NCI-H2171 treated with DMSO at 0.1 percent for 48 hours (cell line): ENCODE measurements at places on chromosomes 2 and 18.

DNA sequence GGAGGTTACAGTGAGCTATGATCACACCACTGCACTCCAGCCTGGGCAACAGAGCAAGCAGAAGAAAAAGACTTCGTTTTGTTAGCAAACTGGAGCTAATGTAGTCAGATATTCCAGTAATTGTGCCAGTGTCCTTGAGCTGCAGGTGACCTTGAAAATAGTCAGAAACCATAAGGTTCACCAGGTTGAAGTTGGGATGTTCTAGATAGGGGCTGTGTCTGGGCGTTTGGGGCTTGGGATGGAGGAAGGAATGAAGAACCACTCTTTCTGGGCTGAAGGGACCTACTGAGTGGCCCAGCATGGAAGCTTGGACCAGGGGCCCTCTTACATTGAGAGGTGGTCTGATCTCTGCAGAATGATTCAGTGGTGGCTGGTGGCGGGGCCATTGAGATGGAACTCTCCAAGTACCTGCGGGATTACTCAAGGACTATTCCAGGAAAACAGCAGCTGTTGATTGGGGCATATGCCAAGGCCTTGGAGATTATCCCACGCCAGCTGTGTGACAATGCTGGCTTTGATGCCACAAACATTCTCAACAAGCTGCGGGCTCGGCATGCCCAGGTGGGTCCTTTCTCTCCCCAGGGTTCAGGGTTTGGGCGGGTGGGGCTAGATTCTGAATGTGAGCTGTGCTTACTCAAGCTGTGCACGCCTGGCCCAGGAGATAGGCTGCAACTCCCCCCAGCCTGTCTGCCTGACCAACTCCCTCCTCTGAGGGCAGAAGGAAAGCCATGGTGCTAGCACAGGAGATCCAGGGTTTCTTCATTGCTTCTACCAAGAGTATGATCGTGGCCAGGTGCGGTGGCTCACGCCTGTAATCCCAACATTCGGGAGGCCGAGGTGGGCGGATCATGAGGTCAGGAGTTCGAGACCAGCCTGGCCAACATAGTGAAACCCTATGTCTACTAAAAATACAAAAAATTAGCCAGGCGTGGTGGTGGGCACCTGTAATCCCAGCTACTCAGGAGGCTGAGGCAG, 17.1 kb downstream of the CCT7 start:
- peak; percentile 72 for DNase-seq

GRCh38 chr2:33069894-33070651, 123.3 kb downstream of the LTBP1 start:
- no peak for DNase-seq

- no peak for DNase-seq
Observed at GRCh38 chr2:81283081-81283480, 978.5 kb upstream of the LRRTM1 start.

DNA sequence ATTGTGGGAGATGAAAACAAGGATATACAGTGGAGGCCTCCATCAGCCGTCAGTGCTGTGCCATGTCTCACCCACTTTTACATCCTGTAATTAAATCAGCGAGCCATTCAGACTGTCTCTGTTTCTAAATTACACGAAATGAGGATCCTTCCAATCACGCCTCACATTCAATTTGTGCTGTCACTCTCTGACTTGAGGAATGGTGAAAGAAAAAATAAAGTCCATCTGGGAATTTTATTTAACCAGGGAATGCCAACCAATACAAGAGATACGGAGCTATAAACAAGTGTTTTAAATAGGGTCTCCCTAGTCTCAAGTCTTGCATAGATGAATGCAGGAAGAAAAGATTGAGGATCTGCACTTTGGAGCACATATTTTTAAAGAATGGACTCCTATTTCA, 72.8 kb downstream of the CMPK2 start:
- DNase-seq: no peak

GRCh38 chr2:15672961-15673918, 81.6 kb downstream of the DDX1 start:
- no peak for DNase-seq

DNA sequence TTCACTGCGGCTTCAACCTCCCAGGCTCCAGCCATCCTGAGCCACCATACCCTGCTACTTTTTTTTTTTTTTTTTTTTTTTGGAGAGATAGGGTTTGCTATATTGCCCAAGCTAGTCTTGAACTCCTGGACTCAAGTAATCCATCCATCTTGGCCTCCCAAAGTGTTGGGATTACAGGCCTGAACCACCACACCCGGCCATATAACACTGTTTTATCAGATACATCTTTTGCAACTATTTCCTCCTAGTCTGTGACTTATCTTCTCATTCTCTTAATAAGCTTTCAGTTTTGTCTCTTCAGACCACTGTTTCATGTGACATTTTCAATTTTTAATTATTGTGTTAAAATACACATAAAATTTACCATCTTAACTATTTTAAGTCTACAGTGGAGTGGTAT, 35.7 kb upstream of the FAM117B start:
- DNase-seq: no peak

- DNase-seq: no peak
Observed at GRCh38 chr2:106703161-106703560, 182.8 kb downstream of the ST6GAL2 start.

- DNase-seq: no peak
Observed at GRCh38 chr18:33022370-33022769, 249.5 kb upstream of the KLHL14 start.

DNA sequence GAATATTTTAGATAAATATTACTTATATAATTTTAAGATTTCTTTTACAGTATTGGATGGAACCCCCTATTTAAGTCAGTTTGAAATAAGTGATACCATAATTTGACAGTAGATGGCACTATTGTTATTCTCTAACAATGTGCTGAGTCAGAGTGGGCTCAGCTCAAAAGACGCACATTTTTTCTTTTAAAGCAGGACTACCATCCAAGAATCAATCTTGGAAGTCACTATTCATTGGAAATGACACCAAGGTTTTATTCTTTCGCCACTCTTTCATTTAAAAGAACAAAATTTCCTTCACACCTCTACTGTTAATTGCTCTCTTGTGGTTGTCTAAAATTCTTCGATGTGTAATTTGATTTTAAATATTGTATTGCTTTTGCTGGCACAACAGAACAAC, 32.6 kb upstream of the SPAG16 start:
- DNase-seq: peak; percentile 81

- DNase-seq: no peak
Observed at GRCh38 chr2:239382384-239382880, 18.4 kb downstream of the HDAC4 start.

- DNase-seq: no peak
Observed at GRCh38 chr2:53475766-53476165, 291.8 kb upstream of the CHAC2 start.

DNA sequence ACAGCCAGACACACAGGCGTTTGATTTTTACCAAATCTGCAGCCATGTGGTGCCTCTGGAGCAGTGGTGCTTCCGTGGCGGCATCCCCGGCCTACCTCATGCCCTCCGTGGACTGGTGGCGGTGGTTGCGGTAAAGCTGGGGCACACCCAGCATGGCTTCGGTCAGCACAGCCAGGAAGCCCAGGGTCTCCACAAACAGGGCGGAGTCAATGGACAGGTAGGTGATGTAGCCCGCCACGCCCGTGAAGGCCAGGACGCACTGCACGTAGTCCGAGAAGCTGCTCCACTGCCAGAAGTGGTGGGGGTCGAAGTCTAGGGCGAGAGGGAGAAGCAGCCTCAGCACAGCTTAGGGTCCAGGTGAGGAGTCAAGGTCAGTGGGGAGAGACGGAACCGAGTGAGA, 32.4 kb downstream of the SLC66A2 start:
- DNase-seq: no peak

- no peak for DNase-seq
Observed at GRCh38 chr18:44876755-44877154, 196.1 kb downstream of the SETBP1 start.

GRCh38 chr2:110869472-110870446, 137.4 kb downstream of the ACOXL start:
- DNase-seq: no peak

DNA sequence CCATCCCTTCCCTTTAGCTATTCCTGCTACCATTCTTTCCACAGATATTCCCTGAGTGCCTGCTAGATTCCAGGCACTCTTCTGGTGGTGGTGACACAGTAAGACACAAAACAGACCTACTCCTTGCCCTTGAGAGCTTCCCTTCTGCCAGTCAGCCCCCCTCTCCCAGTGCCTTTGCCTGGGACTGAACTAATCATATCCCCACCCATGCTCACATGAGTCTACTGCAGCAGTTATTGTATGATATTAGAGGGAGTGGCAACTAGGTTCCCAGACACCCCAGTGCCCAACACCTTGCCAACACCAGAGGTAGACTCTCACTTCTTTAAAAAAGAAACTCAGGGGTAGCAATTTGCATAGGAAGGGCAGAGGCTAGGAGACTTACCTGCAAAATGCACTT, 7.2 kb upstream of the LBH start:
- no peak for DNase-seq

- DNase-seq: no peak
Observed at GRCh38 chr2:31319406-31320175, 85.6 kb downstream of the EHD3 start.

DNA sequence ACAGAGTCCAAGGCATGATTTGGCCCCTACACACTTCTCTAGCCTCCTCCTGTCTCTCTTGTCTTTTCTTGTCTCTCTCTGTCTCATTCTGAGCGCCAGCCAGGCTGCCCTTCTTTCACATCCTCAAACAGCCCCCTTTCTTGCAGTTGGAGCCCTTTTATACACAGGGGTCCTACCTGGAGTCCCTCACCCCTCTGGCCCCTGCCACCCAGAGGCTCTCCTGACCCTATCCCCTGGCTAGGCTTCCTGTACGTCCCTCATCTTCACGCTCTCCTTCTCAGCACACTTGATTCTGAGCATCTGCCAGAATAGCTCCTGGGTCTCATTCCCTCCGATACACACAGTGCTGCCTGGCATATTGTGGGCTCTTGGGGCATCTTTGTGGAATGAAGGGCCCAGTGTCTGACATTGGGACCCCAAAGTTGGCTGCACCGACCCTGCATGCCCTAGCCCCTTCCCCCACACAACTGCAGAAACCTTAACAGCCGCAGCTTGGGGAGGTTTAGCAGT, 261.9 kb downstream of the DYSF start:
- DNase-seq: no peak

DNA sequence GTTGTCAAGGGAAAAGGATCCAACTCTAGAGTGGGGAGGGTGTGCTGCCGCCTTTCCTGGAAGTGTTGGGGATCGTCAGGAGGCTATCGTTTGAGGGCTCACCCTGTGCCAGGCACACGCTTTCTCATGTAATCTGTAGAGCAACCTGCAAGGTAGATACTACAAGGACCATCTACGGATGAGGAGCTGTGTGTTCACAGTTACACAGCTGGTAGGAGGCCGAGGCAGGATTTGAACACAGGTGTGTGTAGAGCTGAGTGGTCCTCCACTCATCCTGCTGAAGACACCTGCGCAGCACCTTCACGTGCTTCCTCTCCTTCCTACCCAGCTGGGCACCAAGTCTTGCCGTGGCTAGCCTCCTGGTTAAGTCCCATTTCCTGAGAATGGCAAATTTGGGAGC, 68.3 kb downstream of the MARCO start:
- no peak for DNase-seq

DNA sequence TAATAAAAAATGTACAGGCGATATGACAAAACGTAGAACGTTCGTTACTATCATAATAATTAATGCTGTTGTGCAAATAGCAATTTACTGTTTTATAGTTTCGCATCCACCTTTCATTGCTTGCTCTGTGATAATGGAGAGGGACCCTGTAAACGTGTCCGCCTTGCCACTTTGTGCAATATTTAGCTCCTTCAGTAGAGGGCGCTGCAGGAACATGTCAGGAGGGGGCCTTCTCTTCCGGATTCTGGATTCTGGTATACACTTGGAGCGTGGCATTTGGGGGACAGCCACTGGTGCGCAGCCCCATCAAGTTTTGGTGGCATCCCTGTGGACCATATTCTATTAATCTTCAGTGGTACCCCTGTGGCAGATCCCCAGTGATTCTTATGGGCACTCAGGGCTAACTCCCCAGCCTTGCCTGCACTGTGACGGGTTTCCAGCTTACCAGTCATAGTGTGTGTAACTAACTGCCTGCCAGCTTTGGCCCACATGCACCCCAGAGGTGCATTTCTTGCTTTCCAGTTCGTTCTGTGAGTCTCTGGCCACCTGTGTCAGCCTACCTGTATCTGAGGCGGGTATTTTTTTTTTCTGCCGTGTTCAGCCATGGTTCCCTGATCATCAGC, 140.3 kb downstream of the CYRIA start:
- no peak for DNase-seq

DNA sequence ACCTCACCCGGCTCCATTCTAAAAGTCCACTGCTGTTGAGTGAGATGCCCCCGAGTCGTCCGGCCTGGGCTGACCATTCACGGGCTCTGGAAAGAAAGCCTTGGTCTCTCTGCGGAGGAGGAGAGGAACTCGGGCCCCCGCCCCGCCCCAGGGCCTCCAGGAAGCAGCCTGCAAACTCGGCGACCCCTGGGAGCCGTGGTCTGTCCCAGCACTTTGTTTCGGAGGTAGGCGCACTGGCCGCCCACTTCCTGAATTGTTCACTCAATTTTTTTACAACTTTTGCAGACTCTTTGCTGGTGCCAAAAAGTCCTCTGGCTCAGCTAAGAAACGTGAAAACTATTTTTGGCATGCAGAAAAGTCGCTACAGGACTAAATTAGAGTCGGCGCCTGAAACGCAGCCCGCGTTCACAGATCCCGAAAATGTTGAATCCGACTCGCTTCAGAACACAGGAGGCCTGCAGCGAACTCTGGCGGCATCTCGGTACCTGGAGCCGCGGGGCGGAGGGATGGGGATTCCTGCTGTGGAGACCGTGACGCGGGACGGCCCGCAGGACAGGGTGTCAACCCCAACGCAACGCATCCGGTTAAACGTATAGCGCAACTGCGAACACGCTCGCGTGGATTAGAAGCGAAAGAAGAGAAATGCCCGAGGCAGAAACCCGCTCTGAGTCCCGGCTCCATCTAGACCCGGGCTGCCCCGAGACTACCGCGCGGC, 1.5 kb downstream of the PXDN start:
- DNase-seq: no peak

DNA sequence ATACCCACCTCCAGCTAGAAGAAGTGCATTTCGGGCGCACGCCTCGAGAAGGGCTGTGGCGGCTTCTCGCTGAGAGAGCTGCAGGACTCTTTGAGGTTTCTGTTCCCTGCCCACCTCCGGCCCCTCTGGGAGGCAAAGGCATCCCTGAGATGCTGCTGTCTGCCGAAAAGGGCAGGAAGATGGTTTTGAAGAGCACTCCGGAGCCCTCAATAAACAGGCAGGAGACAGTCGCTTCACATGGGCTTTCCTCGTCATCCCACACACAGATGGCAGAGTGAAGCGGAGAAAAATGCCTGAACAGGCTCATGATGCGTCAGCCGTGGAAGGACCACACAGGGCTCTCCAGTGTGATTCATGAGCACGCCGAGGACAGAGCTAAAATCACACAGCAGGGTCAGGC, 25.4 kb upstream of the GLI2 start:
- DNase-seq: no peak

DNA sequence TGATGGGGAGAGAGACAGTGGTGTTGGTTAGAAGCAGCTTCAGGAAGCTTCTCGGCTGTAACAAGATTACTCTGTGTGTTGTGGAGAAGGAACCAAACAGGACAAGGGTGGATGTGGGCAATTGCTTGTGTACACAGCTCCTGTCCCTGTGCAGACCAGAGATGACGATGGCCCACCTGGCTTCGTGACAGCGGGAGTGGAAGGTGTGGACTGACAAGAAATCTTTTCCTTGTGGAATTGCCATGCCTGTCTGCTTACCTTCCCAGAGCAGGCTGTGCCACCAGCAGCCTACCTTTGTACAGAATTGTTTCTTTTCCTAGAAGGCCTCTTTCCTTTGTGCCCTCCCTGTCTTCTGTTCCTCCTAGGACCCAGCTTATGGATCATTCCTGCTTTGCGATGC, 93.8 kb downstream of the ITGB1BP1 start:
- DNase-seq: no peak
